ELF-1 (cell line): ENCODE measurements at places on chromosomes 13 and 19.

DNA sequence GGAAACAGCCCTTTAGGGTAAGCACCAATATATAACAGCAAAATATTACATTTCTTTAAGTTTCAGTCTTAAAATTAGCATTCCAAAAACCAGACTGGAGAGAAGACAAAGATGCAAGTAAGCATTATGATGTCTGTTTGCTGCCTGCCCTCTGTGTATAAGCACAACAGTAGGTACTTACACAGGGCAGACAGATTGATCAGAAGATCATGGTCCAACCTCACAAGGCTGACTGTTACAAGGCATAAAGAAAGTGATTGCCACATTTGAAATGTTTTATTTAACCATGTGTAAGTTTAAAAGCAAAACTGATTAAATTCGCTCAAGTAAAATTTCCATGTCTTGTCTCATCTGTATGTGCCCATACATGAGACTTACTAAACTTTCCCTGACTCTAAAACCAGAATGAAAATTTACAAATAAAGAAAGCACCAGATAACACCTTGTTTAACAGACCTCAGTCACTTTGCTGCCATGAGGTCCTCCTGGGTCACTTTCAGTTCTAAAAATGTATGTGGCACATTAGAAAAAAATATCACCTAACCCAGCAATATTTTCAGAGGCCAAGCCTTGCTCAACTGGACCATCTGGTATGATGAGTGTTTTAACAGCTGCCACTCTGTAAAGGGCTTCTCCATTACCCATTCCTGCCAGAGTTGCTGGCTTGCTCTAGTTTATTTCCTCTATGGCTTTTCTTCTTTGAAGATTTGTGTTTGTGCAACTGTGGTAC lies 297.0 kb downstream of the RBM26 start:
- no peak for DNase-seq

GRCh38 chr19:37012093-37012745 lies 66.0 kb upstream of the ZNF420 start:
- DNase-seq, result no peak

GRCh38 chr19:55986487-55986886 lies at the start of gene NLRP5:
Gene NLRP5 (plus strand): TSS chr19:55986775.
- DNase-seq, result no peak

- DNase-seq, result no peak
Measured at GRCh38 chr13:26528527-26528926, 29.0 kb upstream of the WASF3 start.

DNA sequence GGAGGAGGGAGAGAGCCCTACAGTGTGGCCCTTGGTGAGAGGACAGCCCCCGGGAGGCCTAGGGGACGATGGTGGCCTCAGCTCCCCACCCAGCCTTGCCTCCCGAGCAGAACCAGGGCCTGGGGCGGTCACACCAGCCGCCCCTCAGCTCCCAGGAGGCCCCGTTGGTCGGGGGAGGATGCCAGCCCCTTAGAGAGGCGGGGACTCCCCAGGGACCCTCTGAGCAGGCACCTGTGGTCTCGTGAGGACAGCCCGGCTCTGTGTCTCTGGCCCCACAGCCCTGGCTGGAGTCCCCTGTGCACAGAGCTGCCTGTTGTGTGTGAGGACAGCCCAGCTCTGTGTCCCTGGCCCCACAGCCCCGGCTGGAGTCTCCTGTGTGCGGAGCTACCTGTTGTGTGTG lies 158.8 kb downstream of the KDM4B start:
- no peak for DNase-seq
